ENCODE measurements at places on chromosomes 12 and 14.

GRCh38 chr14:34246206-34246605, 215.8 kb downstream of the SPTSSA start:
- DNase-seq: no peak

DNA sequence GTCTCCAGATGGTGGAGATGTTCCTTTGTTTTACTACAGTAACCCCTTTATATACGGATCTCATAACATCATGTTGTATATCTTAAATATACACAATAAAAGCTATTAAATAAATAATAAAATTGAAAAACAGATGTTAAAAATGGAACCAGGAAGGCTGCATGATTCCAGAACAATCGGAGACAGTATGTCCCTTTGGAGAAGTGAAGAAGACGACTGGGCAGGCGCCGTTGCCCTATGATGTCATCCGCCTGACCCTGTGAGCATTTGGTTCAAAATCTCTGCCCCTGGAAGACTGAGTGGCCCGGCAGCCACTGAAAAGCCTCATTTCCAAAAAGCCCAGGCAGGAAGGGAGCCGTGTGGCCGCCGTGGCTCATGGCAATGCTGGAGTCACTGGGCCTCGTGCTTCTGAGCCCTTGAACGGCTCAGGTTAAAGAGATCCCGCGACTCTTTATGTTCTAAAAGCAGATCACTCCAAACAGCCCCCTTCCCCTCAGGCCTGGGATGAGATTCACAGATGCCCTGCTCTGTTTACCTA, 30.8 kb downstream of the RIMBP2 start:
- DNase-seq: no peak

GRCh38 chr14:99602054-99602787, 1.8 kb downstream of the CCDC85C start:
- DNase-seq: no peak

DNA sequence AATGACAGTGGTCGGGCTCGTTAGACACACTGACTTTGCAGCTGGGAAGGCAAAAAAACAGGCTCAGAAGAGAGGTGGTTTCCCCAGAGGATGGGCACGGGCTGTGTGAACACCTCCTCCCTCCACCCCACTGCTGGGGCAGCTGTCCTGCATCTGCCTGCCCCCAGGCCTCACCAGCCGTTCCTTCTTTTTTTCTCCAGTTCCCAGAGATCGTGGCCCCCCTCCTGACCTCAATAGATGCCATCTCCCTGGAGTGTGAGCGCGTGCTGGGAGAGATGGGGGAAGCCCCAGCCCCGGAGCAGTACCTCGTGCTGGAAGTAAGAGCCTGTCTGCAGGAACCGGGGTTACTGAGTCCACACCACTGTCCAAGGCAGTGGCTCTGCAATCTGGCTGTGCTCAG, 17.4 kb downstream of the MVK start:
- DNase-seq: no peak

GRCh38 chr14:34134484-34134883, 183.6 kb upstream of the EGLN3 start:
- DNase-seq: no peak

- DNase-seq: no peak
These were observed 7.6 kb downstream of the YBX3 start for GRCh38 chr12:10715491-10715890.

DNA sequence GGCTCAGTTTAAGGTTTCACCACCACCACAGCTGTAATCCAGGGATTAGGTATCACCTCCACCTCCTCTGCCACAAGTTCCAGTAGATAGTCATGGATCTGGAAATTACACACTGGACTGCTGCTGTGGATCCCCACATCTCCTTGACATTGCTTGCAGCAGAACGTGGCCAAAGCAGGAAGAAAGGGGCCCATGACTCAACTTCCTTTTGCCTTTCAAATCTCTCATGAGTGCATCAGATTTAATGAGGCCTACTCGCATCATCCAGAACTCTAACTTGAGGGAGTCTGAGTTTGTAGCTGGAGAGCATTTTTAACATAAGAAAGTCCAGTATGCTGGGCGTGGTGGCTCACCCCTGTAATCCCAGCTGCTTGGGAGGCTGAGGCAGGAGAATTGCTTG, 29.2 kb upstream of the TMED10 start:
- DNase-seq: no peak
